Stimulated activated CD8-positive, alpha-beta memory T cell treated with anti-CD3 and anti-CD28 coated beads, Interleukin-12 subunit alpha, Interleukin-12 subunit beta, amount 100 ng/mL, for 4 hours (primary cell): ENCODE measurements at places on chromosomes 2 and 18.
A peak's percentile ranks its signal among the peaks of the same experiment; 100 is the strongest.

GRCh38 chr2:11784747-11785610 is 38.5 kb downstream of the LPIN1 start:
- DNase-seq = no peak

GRCh38 chr18:57533006-57533867 is 53.3 kb downstream of the FECH start:
- no peak for DNase-seq

DNA sequence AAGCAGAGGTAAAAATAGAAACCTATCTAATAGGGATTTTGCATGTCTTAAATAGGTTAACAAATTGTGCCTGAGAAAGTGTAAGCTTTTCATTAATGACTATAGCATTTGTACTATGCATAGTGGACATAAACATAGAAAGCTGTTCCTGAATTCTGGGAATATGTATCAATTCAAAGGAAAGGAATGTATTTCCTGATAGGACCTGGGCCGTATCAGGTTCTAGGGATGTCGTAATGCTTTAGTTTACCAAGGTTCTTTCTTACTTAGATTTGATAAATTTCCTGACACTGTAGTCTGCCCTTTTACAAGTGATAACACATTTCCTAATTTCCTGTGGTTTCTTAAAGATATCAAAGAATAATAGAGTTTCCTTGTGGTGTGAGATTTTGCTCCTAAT is 191.3 kb downstream of the CDH7 start:
- no peak for DNase-seq

DNA sequence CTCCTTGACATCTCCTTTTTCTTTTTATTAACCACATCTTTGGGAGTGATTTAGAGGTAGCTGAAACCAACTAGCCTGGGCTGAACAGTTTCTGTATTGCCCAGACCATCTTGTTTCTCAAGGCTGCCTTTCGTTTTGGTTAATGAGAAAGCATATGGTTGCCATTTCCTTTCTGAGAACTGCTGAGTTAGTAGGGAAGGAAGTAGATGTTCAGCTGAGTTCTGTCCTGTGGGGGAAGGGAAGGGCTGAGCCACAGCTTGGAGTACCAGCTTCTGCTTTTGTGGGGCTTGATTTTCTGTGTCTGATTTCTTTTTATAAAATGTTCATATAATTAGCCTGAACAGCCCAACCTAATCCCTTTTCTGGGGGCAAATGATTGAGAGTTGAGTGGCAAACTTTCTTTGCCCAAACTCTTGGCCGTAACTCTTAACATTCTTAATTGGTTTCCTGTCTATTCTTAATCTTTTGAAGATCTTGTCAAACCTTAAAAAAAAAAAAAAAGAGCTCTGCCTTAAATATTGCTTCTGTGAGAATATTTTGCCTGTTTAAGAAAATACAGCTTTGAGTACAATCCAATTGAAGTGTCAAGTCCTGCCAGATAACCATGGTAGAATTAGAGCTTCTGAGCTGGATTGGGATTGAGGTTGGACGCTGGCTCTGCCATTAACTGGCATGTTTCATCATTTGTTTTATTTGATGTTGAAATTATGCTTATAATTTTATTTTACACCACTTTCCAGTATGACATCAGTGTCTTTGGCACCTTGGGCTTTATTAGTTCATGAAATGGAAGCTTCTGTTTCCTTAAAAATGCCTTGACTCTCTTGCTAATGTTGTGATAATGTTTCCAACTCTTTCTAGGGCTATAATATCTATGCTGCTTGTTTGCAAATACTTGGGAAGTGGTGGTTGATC is 1.9 kb upstream of the NABP1 start:
- DNase-seq = peak; percentile 19

GRCh38 chr18:49553003-49553402 is 8.9 kb upstream of the LIPG start:
- no peak for DNase-seq

- no peak for DNase-seq
Observed at GRCh38 chr2:178523596-178524134, 43.4 kb downstream of the PLEKHA3 start.

- DNase-seq = no peak
Observed at GRCh38 chr18:54480616-54481015, 110.4 kb upstream of the DYNAP start.

- no peak for DNase-seq
Observed at GRCh38 chr2:16522031-16522831, 143.4 kb downstream of the CYRIA start.

- no peak for DNase-seq
Observed at GRCh38 chr2:84132370-84132769, 326.7 kb downstream of the SUCLG1 start.

GRCh38 chr2:74531666-74532065 is 1.9 kb downstream of the HTRA2 start:
- DNase-seq = no peak

- no peak for DNase-seq
Observed at GRCh38 chr2:120077896-120078295, 65.0 kb downstream of the EPB41L5 start.

DNA sequence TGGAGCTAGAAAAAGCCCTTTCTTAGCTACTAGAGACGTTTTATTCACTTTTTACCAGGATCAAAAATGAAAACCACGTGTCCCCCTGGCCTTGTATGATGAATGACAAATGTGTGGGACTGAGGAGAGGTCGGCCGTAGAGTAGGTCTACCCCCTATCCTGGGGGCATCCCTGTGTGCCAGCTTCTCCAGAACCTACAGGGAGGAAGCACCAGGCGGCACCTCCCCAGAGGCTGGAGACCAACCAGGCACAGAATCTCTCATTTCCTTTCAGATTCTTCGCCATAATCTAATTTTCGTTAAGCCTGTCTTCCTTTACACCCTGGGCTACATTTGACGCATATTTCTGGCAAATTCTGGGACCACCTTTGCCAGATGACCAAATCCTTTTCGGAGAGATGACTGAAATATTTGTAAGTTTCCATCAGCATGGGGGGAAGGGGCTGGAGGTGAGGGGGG is 15.9 kb downstream of the TWIST2 start:
- DNase-seq = no peak

GRCh38 chr2:218983934-218984238 is 1.1 kb downstream of the FEV start:
- DNase-seq = no peak

GRCh38 chr2:110645616-110646015 is 32.2 kb downstream of the BUB1 start:
- no peak for DNase-seq

DNA sequence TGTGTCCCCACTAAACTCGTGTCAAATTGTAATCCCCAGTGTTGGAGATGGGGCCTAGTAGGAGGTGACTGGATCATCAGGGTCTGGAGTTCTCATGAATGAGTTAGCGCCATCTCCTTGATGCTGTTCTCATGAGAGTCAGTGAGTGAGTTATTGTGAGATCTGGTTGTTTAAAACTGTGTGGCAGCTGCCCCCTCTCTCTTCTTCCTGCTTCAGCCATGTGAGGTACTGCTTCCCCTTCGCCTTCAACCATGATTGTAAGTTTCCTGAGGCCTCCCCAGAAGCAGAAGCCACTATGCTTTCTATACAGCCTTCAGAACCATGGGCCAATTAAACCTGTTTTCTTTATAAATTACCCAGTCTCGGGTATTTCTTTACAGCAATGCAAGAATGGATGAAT is 50.4 kb downstream of the AP1S3 start:
- no peak for DNase-seq

DNA sequence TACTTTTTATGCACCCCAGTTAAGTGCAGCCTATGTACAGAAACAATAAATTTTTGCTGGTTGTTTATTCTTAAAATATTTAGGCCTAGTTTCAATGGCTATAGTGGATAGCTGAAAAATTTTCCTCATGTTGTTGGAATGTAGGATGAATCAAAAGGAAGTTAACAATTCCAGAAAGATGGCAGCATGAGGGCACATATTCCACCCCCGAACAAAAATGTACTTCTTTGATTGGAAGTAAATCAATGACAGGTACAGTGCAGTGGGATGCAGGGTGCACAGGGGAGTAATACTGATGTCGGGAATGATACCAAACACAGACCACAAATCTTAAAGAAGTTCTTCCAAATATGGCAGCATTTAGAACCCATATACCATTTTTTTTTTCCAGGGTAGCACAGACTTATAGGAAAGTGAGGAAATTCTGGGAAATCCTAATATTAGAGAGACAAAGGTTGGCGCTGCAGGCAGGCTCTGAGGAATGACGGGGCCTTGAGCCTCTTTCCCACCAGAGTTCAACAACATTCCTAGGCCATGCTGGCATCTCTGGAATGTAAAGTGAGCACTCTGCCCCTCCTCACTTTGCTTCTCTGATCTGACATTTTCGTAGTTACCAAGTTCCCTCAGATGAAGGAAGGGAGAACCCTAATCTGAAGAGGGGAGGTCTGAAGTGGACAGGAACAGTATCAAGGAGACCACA is 36.6 kb upstream of the IKZF2 start:
- DNase-seq = no peak

- DNase-seq = no peak
Observed at GRCh38 chr2:177579486-177580036, 187.0 kb downstream of the AGPS start.

DNA sequence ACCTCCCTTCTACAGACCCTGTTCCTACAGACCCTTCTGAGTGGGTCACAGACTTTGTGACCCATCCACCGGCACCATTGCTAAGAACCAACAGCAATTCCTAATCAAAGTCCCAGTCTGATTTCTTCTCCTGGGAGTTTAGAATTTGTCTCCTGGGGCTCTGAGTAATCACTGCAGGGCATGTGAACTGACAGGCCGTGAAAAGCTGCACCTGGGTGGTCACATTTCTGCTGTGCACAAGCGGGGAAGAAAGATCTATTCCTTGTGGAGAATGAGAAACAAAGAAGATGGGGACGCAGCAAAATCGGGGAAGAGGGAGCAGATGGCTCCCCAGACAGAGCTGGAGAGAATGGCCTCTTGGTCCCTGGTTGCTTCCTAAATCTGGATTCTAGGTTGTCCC is 151.0 kb downstream of the ARL4C start:
- DNase-seq = no peak

DNA sequence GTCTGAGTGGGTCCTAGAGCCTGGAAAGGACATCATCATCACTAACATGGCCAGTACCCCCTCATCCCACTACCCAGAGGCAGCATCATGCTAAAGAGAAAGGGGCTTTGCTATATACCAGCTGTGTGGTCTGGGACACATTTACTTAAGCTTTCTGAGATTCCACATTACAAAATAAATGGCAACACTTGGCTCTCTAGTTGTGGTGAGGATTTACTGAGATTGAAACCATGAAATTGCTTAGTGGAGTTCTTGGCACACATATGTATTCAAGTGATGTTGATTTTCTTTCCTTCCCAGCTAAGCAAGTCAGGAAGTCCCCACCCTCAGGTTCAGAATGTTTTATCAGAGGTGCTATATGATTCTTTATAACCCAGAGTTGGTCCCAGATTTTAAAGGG is 362.0 kb downstream of the CLIP4 start:
- DNase-seq = no peak

- DNase-seq = peak; percentile 34
Observed at GRCh38 chr2:24049485-24050021, at the start of gene FKBP1B. TSS of gene FKBP1B (plus strand) at chr2:24049741. CDS start at chr2:24049850, 109 bp downstream.
